ENCODE measurements at places on chromosomes 11 and 22.

DNA sequence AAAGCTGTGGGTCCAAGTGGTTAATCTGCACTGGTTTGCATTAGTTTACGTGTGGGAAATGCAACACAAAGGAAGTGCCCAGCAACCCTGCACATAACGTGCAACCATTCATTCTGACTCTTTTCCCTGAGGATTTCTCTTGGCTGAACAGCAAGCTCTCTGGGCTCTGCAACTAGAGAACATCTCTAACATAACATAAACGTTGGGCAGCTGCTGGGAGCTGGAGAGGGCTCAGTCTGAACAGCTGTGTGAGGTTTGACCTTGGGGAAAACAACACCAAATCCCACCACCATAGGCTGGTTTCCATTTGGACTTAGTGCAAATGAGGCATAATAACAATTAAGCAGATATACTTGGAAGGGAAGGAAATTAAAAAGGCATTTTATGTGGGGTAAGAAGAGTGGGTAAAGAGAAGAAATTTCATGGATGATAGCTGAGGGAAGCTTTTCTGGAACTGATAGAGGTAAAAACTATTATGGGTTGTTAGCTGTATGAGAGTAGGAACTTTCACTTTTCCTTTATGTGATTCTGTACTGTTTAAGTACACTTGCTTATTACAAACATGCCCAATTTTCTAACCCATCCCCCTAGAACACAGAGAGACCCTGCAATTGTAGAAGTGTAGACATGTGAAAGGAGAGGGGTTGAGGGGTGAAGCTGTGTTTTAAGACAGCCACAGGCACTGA, 76.2 kb downstream of the SNX19 start:
- no peak for DNase-seq

GRCh38 chr11:130536106-130537040, 87.9 kb downstream of the ADAMTS15 start:
- no peak for DNase-seq

- DNase-seq: peak; percentile 42
Observed at GRCh38 chr11:130181295-130182272, 22.0 kb downstream of the ST14 start.

- DNase-seq: no peak
Observed at GRCh38 chr22:25495285-25495684, 69.2 kb upstream of the GRK3 start.

DNA sequence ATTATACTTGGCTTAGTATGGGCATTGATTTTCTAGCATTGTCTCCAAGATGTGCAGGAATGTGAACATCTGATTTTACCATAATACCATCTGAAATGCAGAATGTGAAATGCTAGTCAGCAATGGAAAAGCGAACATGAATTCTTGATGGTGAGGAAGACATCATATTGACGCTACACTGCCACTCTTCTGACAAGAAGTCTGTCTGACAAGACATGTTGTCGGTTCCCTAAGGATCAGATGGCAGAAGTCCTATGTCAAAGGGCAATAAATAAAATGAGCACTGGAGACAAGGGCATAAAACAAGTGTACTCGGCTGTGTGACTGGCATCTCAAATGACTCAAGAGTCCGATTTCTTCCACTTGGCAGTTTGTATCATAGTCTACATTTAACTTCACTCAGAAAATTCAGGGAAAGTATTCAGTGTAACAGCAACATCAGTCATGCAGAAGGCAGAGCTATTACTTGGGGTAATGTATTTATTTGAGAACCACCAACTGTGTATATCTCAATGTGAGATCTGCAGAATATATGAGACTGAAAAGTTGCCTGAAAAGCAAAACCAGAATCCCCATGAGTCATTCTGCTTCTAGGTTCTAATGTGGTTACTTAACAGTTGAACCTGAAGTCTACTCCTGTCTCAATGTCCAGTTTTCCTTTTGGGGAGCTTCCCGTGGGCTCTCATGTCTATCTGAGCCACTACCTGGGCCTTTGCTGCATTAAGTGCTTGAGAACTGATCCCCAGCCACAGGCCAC, 51.5 kb downstream of the SLC17A6 start:
- DNase-seq: no peak

GRCh38 chr11:14643697-14644225, at the start of gene PDE3B:
Gene PDE3B (plus strand): TSS chr11:14643804. CDS start chr11:14644076, 272 bp downstream.
- peak; percentile 61 for DNase-seq

GRCh38 chr11:41058138-41058537, 401.3 kb downstream of the LRRC4C start:
- DNase-seq: no peak

GRCh38 chr11:69997352-69997751, 80.8 kb upstream of the ANO1 start:
- no peak for DNase-seq

- no peak for DNase-seq
Observed at GRCh38 chr11:117096201-117096991, 1.8 kb downstream of the SIK3 start.

DNA sequence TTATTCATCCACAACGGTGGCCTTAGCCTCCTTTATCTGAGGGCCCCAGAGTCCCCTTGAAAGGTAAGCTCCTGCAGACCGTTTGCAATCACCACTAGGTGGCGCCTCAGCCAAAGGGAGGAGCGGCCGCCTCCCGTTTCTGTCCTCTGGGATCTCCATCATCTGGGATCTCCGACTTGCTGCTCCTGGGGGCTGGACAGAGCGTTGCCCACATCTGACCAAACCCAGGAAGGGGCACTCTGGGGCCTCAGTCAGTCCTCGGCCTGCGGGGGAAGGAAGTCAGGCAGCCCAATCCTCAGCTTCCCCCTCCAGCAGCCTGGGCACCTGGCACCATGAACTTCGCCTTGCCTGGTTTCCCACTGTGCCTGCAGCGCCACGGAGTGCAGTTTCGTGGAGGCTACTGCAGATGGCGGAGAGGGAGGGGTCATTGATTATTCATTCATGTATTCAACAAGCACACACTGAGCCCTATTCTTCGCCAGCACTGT, 23.5 kb downstream of the TP53I11 start:
- DNase-seq: peak; percentile 77

DNA sequence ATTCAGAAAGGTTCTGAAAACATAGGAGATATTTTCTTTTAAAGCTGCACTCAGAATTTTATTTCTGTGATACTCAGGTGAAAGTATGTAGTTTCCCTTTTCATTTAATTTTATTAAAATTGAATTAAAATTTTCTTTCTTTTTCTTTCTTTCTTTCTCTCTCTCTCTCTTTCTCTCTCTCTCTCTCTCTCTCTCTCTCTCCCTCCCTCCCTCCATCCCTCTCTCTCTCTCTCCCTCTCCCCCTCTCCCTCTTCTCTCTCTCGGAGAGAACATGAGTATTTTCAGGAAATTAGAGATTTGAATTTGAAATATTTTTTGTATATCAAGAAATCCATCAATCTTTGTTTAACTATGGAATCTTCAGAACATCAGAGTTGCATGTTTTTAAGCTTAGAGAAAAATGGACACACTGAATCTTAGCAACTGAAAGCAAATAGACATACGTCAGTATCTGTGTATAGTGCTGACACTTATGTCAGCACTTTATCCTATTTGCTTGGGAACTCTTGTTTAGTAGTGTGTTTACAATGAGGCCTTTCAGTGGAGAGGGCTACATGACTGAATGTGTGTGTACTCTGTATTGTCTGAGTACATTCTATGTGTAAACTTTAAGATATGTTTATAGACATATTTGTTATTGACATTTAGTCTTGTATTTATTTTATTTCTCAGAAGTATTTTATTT, 44.5 kb downstream of the PDE3B start:
- DNase-seq: no peak

DNA sequence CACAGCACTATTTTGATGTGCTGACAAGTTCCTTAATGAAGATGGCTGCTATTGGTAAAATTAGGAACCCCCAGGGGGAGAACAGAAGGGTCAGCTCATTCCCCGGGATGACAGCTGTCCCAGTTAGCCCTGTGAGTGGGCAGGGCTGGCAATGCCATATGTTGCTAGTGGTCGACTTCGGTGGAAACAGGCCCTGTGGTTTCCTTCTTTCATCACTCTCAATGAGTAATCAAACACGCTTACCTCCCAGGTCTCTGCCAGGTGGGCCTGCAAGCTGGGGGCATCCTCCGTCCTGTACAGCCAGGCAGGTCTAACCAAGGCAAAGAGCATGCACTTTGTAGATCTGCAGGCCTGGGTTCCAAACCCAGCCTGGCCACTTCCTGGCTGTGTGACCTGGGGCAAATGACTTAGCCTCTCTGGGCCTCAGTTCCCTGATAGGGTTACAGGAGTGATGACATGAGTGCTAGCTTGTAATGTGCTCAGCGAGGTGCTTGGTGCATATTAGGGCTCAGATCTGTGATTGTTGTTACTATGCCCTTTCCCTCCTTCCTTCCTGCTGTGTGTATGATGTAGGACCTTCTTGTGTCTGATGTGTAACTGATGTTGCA, 85.2 kb downstream of the TSPAN18 start:
- DNase-seq: no peak

DNA sequence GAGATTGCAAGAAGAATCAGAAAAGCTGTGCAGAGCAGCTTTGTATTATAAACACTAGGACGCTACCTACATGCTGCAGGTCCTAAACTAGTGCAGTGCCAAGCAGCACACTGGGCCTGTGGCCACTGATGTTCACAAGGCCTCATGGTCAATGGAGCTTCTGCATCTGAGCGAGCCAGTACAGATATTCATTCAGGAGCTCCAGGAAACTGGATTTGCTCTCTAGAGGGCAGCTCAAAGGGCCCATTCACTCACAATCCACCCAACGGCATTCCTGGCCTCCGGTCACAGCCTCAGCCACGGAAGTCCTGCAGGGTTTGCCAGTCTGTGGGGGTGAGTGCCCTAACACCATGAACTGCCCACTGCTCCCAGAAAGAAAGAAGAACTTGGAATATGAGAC, 5.8 kb upstream of the TBC1D10A start:
- no peak for DNase-seq

DNA sequence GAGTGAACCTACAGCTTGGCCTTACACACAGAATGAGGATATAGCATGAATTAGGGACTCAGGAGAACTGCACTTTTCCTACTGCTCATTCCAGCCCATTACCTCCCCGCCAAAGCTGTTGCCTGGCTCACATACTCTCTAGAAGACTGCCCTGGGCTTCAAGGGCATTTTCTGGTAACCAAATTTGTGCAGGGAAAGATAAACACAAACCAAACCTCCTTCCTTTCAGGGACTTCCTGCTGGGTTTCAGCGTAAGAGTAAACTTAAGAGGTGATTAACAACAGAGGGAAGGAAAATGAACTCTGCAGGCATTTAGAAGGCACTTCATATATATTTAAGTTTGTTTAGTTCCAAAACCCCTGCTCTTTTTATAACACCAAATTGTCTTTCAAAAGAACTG, 194.9 kb downstream of the SWAP70 start:
- no peak for DNase-seq

- no peak for DNase-seq
Observed at GRCh38 chr11:118547132-118547531, 16.1 kb downstream of the TMEM25 start.

GRCh38 chr11:57240757-57241156, 3.7 kb upstream of the APLNR start:
- no peak for DNase-seq

DNA sequence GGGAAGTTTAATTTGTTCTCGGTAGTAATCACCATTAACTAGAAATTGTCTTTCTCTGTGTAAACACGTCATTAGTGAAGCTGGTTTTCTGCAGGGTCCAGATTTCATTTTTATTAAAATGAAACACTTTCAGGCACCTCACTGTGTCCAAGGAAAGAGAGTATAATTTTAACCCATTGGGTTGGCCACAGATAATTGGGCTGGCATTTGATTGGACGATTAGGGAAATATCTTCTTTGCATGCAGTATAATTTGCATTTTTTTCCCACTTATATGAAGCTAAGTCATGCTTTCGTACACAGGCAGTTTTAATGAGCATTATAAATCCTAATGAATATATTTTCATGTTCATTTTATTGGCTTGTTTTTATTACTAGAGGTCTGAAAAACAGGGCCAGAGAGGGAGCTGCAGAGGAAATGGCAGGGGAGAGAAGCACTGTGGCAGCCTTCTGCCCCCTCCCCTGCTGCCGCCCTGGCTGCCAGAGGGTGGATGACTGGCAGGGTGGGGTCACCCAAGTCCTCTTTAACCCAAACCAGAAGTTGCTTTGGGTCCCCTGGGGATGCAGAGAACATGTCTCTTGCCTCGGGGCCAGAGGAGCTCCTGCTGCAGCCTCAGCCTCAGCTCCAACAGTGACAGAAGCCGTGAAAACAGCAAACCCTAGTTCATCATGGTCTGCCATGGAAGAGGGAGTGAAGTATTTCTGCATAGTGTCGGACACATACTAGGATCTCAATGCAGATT, 93.9 kb downstream of the PKNOX2 start:
- DNase-seq: no peak

DNA sequence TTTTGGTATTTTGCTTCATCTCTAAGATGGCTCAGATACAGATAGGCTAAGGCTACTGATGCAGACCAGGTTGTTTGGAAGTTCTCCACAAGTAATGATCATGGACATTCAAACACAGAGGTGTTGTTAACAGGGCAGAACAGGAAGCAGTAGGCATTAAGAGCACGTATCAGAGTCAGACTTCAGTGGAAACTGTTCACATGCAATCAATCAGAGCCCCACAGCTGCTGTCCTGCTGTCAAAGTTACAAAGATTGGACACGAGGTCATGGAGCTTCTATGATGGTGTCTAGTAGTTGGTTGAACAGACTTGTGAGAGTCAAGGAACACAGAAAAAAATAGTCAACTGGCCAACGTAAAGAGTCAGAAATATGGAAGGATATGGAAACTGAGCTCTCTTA, 19.8 kb downstream of the OR10D3 start:
- DNase-seq: no peak

DNA sequence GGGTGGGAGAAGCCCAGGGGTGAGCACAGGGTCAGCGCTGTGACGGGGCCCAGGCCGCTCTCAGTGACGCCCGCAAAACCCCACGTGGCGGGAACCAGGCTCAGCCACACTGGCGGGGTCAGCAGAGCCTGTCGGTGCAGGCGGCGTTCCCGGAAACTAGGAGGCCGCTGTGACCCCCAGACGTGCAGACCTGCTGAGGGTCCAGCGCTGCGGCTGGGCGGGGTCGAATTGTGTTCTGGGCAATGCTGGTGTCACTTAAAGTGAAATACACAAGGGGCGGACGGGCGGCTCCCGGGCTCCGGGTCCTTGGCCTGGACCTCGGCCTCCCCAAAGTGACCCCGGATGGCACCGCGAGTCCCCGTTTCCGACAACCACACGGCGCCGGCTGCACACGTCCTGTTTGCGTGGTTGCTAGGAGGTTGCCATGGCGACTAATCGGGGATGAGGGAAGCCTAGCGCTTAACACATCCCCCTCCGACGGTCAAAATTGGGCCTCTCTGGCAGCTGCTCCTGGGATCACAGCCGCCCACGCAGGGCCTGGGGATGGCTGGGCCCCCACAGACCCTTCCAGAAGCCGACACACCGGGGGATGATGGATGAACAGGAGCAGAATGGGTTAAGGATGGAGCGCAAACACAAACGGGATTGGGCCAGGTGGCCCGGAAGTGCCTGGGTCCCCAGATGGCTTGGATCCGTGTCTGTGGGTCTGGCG, 81.7 kb upstream of the PRR5 start:
- DNase-seq: no peak

GRCh38 chr22:40571887-40572286, 64.6 kb downstream of the MRTFA start:
- DNase-seq: no peak

All from NCI-H187 (cell line).